Activated CD4-positive, alpha-beta T cell treated with anti-CD3 and anti-CD28 coated beads, Interleukin-2, Interleukin-4, amounts not matched to agents 100 ng/mL and 50 ng/mL, durations not matched to agents 16 hours and 8 hours (primary cell): ENCODE measurements at places on chromosomes 13 and 19.

- no peak for DNase-seq
These were observed 77.3 kb downstream of the DHRS12 start for GRCh38 chr13:51726446-51727193.

- DNase-seq = no peak
These were observed 1130.3 kb downstream of the PCDH9 start for GRCh38 chr13:66099825-66100224.

DNA sequence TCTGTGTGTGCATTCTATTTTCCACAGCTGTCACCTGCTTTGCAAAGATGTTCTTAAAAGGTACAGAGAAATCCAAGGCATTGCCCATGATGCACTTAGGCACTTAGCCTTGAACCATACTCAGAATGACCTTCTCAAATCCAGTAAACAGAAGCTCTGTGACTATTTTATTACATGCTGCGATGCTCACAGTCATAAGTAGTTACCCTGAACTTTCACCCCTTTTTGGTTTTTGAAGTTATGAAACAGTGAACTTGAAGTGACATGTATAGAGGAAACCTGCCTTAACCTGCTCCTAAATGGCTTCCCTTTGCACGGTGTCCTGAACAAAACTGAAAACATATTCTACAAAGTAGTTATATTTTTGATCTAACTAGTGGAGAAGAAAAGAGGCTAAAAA is 100.4 kb downstream of the SLC10A2 start:
- DNase-seq = no peak

DNA sequence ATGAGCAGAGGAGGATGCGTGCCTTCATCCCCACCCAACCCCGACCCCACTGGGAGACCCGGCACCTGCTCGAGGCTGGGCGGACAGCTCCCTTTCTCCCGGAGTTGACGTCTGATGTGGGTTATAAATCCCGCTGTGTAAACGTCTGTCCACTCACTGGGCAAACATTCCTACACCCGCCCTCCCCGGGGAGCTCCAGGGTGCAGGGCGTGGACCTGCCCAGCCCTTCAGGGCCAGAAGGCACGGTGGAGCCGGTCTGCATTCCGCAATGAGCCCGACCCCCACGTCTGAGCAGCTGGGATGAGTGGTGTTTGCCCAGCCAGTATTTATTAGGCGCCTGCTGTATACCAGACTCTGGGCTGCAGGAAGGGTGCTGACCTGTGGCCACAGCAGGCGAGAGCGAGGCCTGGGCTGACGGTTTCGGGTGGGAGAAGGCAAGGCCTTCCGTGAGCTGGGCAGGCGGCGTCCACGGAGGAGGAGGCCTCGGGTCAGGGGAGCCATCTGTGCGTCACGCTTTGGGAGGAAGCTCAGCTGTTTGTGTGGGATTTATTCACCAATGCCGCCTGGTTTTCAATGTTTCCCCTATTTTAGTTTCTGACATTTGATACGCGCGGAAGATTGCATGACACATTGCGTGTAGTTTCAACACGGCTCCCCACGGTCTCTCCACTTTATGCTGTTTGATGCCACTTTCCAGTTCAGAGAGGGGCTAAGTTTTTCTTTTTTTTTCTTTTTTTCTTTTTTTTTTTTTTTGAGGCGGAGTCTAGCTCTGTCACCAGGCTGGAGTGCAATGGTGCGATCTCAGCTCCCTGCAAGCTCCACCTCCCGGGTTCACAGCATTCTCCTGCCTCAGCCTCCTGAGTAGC is 2.0 kb downstream of the MISP start:
- no peak for DNase-seq

DNA sequence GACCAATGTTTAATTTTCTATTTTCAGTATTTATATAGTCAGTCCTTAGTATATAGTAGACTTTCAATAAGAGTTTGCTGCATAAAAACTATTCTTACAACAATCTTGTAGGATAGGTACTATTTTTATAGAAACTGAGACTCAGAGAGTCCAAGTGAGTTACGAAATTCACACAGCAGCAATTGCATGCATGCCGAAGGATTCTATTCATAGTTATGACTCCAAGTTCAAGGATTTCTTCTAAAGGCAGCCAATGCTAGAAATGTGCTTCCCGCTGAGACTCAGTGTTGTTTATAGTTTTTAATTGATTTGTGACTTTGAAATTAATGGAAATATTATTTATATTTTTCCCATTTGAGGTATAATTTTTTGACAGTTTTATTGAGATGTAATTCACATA is 62.7 kb upstream of the CSNK1A1L start:
- no peak for DNase-seq

- no peak for DNase-seq
These were observed 146.9 kb downstream of the ZNF536 start for GRCh38 chr19:30518965-30519606.

GRCh38 chr19:37909661-37910199 is 2.7 kb downstream of the SIPA1L3 start:
- no peak for DNase-seq

- DNase-seq = no peak
These were observed 43.2 kb downstream of the LATS2 start for GRCh38 chr13:21018220-21018619.

GRCh38 chr13:62629618-62630017 is 1214.0 kb upstream of the PCDH20 start:
- DNase-seq = no peak

- DNase-seq = peak; percentile 69
These were observed 31.2 kb downstream of the TMPRSS9 start for GRCh38 chr19:2391118-2391725.

GRCh38 chr19:55189403-55189835 is 9.3 kb upstream of the SYT5 start:
- DNase-seq = no peak

- no peak for DNase-seq
These were observed 112.9 kb upstream of the CACNA1A start for GRCh38 chr19:13619203-13619632.

DNA sequence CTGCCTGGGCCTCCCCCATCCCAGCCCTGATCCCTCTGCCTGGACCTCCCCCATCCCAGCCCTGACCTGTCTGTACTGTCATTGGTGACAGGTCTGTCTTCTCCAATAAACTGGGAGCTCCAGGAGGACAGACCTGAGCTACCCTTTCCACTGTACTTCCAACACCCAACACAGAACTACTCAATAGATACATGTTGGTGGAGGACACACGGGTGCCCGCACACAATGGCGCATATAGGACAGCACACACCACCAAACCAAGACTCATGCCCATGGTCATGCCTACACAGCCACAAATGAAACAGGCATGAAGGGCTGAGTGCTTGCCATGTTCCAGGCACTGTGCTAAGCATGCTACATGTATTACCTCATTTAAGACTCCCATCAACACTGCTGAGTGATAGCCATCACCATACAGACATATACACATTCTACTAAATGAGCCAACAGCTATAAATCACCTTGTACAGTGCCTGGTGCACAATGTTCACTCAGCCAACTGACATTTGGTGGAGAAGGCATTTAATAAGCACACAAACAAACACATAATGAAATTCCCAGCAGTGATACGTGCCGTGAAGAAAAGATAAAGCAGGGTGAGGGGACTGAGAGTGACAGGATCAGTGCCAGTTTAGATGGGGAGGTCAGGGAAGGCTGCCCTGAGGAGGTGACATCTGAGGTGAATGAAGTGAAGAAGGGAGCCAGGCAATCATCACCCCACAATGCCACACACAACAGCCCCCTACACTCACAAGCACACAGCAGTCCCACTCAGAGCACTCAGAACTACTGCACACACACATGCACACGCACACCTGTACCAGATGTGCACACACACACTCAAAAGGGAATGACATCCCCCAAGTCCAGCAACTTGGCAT is 857 bp downstream of the POU2F2 start:
- DNase-seq = no peak

DNA sequence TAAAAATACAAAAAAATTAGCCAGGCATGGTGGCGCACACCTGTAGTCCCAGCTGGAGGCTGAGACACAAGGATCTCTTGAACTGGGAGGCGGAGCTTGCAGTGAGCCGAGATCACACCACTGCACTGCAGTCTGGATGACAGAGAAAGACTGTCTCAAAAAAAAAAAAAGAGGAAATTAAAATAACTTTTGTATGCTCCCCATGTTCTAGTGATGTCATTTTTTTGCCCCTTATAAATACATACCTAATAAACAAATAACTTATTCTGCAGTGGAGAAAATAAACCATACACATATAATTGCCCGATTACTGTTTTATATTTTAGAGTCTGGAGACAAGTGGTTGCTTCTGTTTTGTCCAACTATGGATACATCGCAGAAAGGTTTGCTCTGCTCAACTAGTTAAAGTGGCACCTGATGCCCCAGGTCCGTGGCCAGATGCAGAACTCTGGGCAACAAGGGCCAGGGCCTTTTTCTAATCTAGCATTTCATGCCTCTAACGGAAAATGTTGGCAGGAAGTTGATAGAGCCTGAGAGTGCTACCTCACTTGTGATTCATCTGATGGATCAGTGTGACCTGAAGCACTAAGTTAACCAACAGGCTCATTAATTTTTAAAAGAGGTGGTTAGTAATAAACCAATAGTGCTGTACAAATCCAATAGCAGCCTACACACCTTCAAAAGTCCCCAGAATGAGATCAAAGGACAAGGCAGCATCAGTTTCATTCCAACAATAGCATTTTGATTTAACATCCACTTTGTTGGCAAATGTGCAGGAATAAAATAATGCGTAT is 18.8 kb downstream of the UBE2L5 start:
- no peak for DNase-seq

DNA sequence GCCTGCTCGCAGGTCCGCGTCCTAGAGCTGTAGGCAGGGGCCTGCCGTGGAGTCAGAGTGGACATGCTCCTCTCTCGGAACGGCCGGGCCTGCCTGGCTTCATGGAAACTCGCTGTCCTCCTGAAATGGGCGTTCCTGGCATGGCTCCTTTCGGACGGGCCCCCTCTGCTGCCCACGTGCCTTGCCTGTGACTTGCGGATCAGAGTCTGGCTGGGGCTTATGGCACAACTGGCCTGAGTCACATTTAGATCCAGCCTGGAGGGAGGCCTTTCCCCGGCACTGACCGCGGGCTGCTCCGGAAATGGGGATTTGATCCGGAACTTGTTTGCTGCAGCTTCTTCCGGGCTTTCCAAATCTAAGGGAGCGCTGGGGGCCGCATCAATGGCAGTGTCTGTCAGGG is 28.1 kb downstream of the THSD1 start:
- no peak for DNase-seq

- DNase-seq = no peak
These were observed 233.5 kb downstream of the EFNB2 start for GRCh38 chr13:106302011-106302410.

DNA sequence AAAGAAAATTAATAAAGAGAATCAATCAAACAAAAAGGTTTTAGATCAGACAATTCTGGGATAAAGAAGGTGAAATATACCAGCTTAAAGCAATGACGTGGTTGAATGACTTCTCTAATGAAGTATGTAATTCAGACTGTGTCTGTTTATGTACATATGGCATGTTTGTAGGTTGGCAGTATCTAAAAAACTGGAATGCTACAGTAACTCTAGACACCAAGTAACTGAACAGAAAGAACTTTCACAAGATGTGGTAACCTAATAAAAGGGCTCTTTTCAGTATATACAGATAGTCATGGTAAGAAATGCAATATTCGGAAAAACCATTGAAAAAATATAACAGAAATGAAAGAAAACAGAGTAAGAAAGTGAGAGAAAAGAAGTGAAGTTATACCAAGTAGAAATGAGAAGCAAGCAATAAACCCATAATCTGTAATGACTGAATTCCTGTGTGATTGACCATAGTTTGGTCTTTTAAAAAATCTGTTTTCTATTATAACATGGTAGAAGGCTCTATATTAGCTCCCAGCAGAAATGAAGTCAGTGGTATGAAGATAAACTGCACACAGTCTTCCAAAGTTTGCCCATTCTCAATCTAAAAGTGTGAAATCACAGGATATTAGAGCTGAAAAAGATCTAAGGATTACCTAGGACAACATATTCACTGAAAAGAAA is 31.4 kb downstream of the ELF1 start:
- DNase-seq = no peak

- DNase-seq = no peak
These were observed 21.9 kb downstream of the ZSWIM4 start for GRCh38 chr19:13817018-13817614.

- DNase-seq = no peak
These were observed 48.6 kb downstream of the NLRP12 start for GRCh38 chr19:53775524-53775923.

DNA sequence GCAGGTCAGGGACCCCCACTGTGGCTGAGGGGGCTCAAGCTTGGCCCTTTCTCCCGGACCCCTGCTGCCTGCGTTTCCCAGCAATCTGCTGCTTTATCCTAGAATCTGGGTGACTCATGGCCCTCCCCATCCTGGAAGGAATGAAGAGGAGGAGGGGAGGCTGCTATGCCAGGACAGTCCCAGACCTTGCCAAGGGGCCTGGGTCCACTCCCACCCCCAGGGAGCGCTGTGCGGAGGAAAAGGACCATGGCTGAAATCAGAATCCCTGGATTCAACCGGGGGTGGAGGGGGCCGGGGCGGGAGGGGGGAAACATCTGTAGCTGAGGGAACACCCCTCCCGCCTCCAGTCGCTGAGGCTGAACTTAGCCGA is 20.5 kb downstream of the ZNF114 start:
- no peak for DNase-seq

GRCh38 chr13:111031531-111031961 is 83.6 kb upstream of the ARHGEF7 start:
- DNase-seq = peak; percentile 62

DNA sequence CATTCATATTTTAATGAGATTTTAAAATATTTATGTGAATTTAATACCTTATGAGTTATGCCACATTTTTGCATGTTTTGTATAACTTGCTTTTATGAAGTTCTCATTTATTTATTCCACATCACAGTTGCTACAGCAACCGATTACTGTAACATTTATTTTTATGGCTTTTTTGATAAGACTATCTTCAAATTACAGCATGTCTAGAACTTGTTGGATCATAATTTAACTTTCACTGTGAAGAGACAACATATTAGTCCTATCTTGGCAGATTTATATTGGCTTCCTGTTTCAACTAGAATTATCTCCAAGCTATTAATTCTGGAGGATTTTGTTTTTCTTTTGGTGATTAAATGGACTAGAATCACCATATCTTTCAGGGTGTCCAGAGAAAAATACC is 793.7 kb upstream of the SLITRK5 start:
- no peak for DNase-seq

GRCh38 chr19:48874303-48875135 is 2.3 kb downstream of the PPP1R15A start:
- no peak for DNase-seq

DNA sequence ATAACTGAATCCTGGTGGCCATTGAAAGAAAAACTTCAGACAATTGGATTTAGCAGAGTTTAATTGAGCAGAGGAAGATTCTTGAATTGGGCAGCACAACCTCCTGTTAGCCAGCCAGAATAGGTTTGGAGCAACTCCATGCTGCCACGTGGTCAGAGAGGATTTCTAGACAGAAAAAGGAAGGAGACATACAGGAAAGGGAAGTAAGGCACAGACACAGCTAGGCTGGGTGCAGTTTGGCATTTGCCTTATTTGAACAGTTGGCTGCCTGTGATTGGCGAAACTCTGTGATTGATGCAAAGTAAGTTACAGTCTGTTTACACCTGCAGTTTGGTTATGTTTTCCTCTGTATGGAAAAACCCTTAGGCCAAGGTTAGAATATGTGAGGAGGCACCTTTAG is 85.8 kb upstream of the SPATA13 start:
- DNase-seq = no peak

GRCh38 chr13:62643799-62644524 is 1228.3 kb upstream of the PCDH20 start:
- DNase-seq = no peak
